ENCODE measurements at places on chromosomes 5 and 9.
A peak's percentile ranks its signal among the peaks of the same experiment; 100 is the strongest.

- no peak for DNase-seq
Measured at GRCh38 chr5:180668835-180669596, 19.6 kb upstream of the FLT4 start.

DNA sequence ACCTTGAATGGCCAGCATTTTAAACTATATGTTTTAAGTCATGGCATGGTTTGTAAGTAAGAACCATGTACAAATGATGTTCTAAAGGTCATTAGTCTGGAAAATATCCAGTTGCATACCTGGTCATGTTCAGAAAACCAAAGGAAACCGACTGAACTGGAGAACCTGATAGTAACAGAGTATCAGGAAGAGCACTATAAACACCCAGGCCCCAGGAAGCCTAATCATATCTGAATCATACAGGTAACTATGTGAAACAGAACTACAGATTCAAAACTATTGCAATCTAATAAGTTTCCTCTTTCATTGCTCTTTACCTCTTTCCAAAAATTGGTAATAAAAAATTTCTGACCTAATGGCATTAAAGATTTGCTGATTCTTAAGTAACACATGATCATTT lies 500.3 kb downstream of the ARHGEF28 start:
- no peak for DNase-seq

DNA sequence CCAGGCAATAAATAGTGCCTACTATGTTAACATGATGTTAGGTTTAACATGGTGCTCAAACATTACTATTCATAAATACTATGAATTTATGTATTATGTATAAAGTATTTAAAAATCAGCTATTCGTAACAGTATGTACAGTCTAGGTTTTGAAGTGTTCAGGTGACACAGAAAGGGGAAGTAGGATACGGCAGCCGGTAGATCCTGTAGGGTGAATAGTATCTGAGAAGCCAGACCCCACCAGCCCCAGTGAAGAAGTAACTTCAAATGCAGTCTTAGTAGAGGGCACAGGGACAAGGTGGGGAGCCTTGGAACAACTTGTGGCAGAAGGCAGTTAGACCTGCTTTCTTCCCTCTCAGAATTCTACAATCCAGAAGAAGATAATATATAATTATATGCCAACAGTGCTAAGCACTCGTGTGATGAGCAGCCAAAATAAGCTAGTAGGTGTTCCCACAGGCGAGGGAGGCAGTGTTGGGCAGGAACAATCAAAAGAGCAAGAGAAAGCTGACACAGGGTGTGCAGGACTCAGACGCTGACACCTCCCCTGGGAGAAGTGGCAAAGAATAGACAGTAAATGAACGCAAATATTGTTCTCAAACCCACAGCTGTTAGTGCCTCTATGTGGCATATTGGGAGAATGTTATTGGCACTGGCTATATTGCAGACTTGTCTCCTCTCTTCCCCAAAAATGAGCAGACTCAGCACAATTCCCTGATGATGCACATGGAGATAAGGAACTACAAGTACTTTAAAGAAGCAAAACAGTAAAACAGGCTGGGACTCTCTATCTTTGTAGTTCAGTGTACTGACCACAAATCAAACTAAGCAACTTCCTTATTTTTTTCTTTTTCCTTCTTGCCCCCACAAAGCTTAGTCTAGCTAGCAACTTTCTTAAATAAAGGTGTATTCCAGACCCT lies 4.6 kb downstream of the ZNF367 start:
- DNase-seq, result peak; percentile 30

- DNase-seq, result no peak
Measured at GRCh38 chr5:143204474-143205246, 198.8 kb downstream of the NR3C1 start.

DNA sequence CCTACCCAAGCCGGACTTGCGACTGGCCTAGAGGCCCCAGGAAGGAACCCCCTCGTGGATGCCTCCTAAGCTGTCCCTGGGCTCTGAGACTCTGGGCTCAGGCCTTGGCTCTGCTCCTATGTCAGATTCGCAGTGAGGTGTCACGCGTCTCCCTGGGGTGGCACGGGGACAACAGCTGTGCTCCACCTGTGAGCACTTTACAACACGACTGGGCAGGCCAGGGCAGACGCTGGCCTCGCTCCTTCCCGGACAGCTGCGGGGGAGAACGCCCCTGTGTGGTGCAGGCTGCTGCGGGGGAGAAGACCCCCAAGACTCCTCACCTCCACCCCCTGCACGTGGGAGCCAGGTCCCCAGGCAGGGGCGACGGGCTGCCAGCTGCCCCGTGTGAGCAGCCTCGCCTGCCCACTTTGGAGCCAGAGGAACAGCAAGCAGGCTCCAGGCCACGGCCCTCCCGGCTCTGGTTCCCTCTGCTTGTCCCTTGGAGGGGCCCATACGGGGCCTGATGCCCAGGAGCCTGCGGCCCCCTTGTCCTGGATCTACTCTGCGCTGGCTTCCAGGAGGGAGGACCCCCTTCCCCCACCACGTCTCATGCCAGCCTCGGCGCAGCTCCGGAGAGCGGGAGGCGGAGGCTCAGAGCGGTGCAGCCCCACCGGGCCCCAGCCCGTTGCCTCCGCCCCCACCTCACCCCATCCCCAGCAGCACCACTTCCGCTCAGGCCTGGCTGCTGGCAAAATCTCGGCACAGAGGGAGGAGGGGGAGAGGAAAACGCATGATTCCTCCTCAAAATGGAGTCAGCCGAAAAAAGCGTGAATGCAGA lies 36.0 kb downstream of the SARDH start:
- DNase-seq, result peak; percentile 83

Data from eye (tissue), 1 donor.